Kidney (tissue), 22 donors: ENCODE measurements at places on chromosomes 1 and 21. TPM values are rescaled to one million over a fixed set of nuclear protein-coding genes. Genes with fewer than 3 reads are reported as not detected.

DNA sequence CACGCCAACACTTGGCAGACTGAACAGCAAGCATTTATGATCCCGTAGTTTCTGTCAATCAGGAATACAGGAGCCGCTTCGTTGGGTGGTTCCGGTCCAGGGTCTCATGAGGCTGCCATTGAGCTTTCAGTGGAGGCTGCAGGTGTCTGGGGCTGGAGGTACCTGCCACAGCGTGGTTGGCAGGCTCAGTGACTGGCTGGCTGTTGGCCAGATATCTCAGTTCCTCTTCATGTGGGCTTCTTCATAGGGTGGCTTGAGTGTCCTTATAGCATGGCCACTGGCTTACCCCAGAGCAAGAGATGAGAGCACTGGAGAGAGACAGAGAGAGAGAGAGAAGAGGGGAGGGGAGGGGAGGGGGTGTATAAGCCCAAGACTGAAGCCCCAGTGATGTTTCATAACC lies 29.3 kb downstream of the PIK3CD start:
- no peak overlapping the region for H3K27ac ChIP-seq
- no peaks in the 10 kb centered on the region for H3K4me1 ChIP-seq
- peak; percentile 29 for DNase-seq
- H3K4me3 ChIP-seq: no peak overlapping the region

DNA sequence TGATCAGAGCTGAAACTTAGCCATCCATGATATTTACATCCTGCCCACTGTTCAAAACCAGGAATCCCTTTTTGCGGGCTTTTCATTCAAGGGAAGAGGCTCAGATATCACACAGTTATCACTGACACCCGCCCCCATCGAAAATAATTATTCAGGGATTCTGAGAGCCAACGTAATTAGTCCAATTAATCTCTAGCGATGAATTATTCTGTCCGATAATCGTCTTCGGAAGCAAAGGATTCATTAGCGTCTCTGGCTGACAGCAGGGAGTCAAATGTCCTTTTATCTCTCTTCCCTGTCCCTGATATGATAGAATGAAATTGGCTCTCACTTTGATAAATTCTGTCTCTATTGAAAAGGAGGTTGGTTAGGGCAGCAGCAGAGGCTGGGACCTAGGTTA lies 140.4 kb upstream of the IPO9 start:
- no peak overlapping the region for H3K27ac ChIP-seq
- H3K27me3 ChIP-seq: no peaks in the 10 kb centered on the region
- no peak overlapping the region for H3K4me3 ChIP-seq
- no peak for DNase-seq

DNA sequence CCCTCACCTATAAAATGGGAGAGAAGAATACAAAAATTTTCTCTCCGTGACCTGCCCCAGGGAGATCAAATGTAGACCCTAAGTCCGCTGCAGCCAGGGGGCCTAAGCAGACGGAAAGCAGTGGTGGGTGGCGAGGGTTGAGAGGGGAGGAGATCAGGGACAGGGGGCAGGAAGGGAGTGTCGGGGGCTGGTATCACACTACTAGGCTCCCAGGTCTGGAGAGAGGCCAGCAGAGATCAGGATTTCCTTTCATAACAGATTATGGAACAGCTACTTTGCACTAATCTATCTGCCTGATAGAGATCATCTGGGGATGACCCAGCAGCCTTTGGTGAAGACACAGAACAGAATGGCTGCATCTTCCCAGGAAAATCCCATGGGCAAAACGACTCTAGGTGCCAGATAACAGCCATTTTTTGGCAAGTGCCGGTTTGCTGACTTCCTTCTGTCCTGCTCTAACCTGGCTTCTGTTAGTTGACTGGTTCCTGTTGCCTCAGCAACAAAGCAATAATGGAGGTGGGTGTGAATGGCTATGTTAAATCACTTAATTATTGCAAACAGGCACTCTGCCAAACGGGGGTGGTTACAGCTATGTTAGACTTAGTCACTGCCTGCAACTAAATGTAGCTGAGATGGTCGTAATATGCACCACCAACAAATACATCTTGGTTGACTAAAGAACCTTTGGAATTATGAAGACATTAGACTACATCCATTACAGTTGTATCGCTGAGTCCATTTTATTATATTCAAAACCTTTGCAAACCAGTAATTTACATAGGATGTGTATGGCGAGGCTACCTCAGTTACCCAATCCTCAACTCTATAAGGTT lies 30.0 kb upstream of the EPS8L3 start:
- peak; percentile 81 for DNase-seq
- no peaks in the 10 kb centered on the region for H3K27me3 ChIP-seq
- H3K4me3 ChIP-seq: no peak overlapping the region
- H3K27ac ChIP-seq: peak overlapping the region; percentile 1
- H3K36me3 ChIP-seq: no peaks in the 10 kb centered on the region
- peaks cover 35% of the 10 kb centered on the region for H3K4me1 ChIP-seq

Gene CR1L
- 0.44 TPM for total RNA-seq

Gene CDC42SE1
- 107 TPM for total RNA-seq
